ENCODE measurements at places on chromosomes 1 and 21.

DNA sequence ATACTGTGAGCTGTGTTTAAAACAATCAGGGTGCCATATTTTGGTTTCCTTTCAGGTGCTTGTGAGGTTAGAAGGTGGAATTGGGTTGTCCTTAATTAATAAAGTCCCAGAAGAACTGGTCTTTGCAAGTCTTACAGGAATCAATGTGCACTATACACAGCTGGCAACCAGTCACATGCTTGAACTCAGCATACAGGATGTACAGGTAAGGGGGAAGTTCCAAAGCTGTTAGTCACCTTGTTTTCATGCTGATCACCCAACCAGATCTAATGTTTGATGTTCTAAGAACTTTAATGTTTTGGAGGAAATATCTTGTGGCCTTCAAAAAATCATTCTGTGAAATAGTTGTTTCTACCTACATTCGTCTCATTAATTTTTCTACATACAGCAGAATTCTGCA is 156.3 kb downstream of the VPS13D start:
- DNase-seq: no peak

DNA sequence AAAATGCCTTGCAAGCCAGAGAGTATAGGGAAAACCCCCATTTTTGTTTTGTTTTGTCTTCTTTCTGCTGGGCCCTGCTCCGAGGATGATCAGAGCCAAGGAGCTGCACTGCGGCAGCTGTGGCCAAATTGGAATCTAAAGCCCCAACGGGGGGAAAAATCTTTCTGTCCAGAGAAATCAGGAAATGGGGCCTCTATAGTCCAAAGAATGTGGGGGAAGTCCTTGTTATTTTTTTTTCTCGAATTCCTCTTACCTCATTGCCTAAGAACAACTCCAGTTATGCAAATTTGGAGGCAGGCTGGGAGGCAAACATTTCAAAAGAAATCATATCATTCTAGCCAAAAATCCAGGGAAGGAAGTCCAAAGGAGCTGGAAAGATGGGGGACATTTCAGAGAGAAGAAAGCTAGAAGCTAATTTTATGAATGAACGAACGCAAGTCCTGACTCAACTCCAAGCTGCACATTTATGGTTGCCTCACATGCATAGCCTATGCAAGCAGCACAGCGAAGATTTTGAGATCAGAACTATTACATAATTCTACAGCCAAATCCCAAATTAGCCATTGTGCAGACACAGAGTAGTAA is 263.2 kb downstream of the KCTD3 start:
- no peak for DNase-seq

- no peak for DNase-seq
Measured at GRCh38 chr1:65079941-65080340, 68.1 kb upstream of the AK4 start.

- DNase-seq: no peak
Measured at GRCh38 chr1:19359357-19359756, 47.2 kb downstream of the SLC66A1 start.

- no peak for DNase-seq
Measured at GRCh38 chr1:194004146-194004545, 817.7 kb upstream of the B3GALT2 start.

DNA sequence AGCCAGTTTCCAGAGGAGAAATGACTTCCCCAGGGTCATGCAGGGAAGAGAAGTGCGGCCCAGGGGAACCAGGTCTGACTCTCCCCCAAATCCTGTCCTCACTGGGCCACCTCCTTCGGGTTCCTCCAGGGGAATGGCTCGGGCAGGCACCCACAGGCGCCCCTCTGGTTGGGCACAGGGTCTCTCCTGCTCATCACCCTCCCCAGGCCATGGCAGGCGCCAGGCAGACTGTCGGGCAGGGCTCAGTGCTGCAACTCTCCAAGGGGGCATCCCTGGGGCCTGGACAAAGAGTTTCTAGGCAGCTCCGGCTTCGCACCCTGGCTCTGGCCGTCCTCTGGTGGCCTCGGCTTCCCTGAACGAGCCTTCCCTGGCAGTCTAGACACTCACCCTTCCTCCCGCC is 75.6 kb downstream of the MEGF6 start:
- no peak for DNase-seq

- no peak for DNase-seq
Measured at GRCh38 chr21:19197950-19198349, 794.4 kb upstream of the TMPRSS15 start.

GRCh38 chr1:246081856-246082668 is 425.0 kb downstream of the SMYD3 start:
- DNase-seq: no peak

DNA sequence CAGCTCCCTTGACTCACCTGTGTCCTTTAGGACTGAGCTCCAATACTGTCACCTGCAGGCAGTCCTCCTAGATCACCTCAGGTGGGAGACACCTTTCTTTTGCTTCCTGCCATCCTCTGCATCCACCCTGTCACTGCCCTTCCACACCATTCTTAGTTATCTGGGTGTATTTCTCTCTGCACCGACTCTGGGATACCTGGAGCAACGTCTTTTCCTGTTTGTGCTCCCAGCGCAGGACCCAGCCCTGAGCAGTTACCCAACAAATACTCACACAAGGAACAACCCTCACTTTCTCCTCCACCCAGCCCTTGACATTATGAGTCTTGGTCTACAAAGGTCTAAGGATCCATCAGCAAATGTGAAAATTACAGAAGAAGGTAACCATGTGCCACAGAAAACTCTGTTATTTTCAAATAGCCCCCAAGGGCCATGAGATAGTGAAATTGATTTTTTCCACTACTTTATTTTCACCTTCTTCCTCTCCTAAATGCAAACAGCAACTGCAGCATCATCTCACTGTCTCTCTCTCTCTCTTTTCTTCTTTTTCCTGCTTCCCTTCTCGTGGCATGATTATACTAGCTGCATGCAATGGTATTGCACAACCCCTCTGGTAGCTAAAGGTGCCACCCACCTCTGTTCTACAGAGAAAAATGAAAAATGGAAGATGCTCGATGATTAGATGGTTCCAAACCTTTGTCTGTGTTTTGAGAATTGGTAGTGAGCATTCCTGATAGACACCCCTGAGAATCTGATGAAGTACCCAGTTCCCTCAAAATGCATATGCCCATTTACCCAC is 89.0 kb downstream of the MIS18A start:
- DNase-seq: no peak

GRCh38 chr1:100921110-100921706 is 25.3 kb downstream of the SLC30A7 start:
- no peak for DNase-seq

- DNase-seq: no peak
Measured at GRCh38 chr1:37647281-37647680, 12.6 kb upstream of the RSPO1 start.

DNA sequence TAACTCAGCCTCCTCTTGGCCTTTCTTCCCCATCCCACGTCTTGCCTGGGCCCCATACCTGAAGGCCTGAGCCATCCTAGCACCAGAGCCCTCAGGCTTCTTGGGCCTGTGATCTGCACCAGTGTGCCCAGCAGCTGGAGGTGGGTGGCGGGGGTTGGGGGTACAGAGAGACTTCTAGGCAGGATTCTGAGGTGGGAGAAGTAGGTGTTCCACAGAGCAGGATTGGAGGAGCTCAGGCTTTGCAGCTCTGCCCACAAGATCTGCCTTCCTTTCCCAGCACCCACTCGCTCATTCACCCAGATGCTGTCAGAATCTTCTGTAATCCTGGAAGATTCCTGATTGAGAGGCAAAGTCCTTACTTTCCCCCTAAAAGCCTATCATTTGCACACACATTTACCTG is 10.0 kb upstream of the GJB5 start:
- no peak for DNase-seq

- no peak for DNase-seq
Measured at GRCh38 chr1:54124472-54124871, 28.3 kb downstream of the CDCP2 start.

GRCh38 chr1:230814949-230815692 is 53.2 kb downstream of the C1orf198 start:
- DNase-seq: no peak

GRCh38 chr1:211280910-211281309 is 21.7 kb downstream of the RCOR3 start:
- DNase-seq: no peak

- DNase-seq: no peak
Measured at GRCh38 chr1:194931166-194931565, 1677.1 kb downstream of the KCNT2 start.

DNA sequence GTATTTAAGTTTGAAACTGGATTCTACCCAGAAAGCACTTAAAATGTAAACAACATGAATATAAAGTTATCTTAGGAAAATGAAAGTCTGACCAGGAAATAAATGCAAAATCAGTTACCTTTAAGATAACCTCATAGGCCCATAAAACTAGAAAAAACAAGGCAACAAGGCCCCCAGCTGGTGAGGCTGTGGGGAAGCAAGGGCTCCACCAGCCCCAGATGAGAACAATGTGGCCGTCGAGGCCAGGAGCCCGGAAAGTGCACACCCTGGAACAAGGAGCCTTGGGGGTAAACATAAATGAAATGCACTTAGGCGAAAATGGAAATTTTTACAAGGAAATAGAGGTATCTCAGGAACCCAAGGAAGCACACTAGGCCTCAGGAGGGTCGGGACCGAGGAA is 37.9 kb upstream of the BMP8B start:
- no peak for DNase-seq

- DNase-seq: no peak
Measured at GRCh38 chr1:207810606-207811295, 58.9 kb downstream of the CD46 start.
